ENCODE measurements at places on chromosomes 7 and 10.

GRCh38 chr7:114173170-114173890 lies 241.3 kb upstream of the FOXP2 start:
- no peak for DNase-seq

DNA sequence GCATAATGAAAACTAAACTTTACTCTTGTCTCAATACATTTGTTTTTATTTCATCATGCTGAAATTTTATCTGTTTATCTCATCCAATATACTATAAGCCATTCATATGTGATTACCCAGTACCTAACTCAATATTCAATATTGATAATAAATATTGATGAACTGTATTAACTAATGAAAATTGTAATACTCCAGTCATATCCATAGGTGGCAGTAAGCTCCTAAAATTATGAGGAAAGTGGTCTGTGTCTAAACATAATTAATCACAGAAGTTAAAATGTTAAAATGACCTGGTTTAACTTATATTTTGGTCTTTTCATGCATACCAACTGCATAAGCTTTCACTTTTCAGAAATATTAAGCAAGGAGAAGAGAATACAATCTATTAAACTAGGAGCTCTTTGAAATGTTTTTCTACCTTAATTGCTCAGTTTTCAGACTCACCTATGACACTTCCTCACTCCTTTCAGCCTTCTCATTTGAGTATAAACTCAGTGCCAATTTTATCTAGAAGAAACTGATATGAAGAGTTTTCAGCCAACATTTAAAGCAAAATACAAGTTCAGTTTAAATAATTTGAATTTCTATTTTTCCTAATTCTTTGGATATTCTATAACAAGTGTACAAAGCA lies 30.5 kb upstream of the VWDE start:
- DNase-seq: no peak

GRCh38 chr10:71239946-71240795 lies 27.8 kb downstream of the UNC5B start:
- DNase-seq: no peak

- no peak for DNase-seq
Measured at GRCh38 chr10:48470115-48470892, 134.6 kb downstream of the ARHGAP22 start.

DNA sequence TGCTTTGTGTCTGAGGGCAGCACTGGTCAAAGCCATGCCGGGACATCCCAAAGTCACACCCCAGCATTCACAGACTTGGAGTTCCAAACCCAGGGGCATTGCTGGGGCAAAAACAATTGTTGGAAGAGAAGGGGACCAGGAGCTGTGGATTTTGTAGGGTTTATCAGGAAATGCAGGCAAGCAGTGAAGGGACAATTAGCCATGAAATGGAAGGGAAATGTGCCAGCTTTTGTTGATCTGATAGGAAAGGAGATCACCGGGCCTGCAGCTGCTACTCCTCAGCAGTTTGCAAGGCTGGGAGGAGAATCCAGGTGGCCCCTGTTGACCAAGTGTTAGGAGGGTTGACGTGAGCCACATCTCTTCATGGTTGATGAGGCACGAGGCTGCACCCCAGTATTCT lies 2.5 kb upstream of the BRI3 start:
- no peak for DNase-seq

GRCh38 chr10:7634142-7634894 lies 32.4 kb downstream of the ITIH5 start:
- DNase-seq: no peak

GRCh38 chr7:153320681-153321080 lies 561.1 kb downstream of the ACTR3B start:
- DNase-seq: no peak

- no peak for DNase-seq
Measured at GRCh38 chr10:104479906-104480593, 126.4 kb downstream of the CFAP58 start.

DNA sequence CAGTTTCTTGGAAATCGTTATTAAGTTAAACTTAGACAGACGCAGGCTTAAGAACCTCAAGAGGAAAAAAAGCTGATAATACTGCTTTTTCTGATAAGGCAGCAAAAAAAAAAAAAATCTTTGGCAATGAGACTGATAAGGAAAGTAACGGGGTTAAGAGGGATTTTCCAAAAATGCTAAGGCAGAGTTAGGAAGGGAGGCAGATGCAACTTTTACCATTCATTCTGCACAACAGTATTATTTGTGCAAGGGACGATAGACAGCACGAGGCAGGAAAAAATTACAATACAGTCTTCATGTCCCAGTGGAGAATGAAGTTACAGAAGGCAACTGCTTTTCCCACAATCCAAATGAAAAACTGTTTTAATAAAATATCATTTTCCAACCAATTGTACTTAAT lies 194.0 kb downstream of the DOCK4 start:
- no peak for DNase-seq

DNA sequence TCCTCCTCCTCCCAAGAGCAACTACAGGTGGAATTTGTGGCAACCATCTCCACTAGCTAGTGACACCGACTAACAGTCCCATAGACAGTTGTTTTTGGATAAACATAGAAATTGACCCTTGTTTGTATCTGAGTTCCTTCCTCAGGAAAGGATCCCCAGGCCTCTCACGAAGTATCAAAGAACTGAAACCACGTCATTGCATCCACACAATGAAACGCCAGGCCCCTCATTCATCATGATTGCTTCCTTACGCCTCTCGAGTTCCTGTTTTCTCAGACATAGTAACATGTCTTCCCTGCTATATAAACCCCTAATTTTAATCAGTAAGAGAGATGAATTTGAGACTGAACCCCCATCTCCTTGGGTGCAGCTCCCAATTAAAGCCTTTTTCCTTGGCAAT lies 18.1 kb downstream of the SLC35G1 start:
- DNase-seq: no peak

All from cerebellar cortex (tissue), 1 donor.